ENCODE measurements at places on chromosomes 13 and 19. TPM values are rescaled to one million over a fixed set of nuclear protein-coding genes. Genes with fewer than 3 reads are reported as not detected.

The KCNRG gene
- total RNA-seq, result 4.9 TPM

The KIR3DL1 gene
- total RNA-seq, result not detected

The RDH8 gene
- not detected for total RNA-seq

The KLK4 gene
- total RNA-seq, result not detected

The LIN7B gene
- total RNA-seq, result 1.4 TPM

The BEST2 gene
- not detected for total RNA-seq

The FFAR1 gene
- not detected for total RNA-seq

The MISP3 gene
- total RNA-seq, result 0.19 TPM

The DHX34 gene
- 9.7 TPM for total RNA-seq

The ACER1 gene
- not detected for total RNA-seq

The GPR180 gene
- total RNA-seq, result 17.2 TPM

The PRKCG gene
- total RNA-seq, result not detected

The S1PR5 gene
- total RNA-seq, result 0.13 TPM

The NCAN gene
- not detected for total RNA-seq

The SYT3 gene
- total RNA-seq, result 0.19 TPM

The RASAL3 gene
- total RNA-seq, result 6.3 TPM

Measured in bladder microvascular endothelial cell (primary cell).